ENCODE measurements at places on chromosomes 11 and 22. TPM values are rescaled to one million over a fixed set of nuclear protein-coding genes. Genes with fewer than 3 reads are reported as not detected.

DNA sequence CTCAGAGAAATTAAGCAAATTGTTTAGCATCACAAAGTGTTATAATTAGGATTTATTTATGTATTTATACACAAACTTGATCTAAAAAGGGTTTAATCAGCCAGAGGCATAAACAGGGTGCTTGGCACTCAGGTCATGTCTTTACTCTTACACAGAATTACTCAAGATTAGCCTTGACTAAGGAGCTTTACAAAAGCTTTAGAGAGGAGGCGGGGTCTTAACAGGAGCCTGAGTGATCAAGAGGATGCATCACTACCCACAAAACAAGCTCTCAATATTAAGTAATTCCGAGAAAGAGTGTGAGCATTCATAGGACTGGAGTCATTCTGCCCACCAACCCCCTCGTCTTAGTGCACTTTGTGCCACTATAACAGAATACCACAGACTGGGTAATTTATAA, 103.0 kb downstream of the SPATA19 start:
- no peak for DNase-seq

DNA sequence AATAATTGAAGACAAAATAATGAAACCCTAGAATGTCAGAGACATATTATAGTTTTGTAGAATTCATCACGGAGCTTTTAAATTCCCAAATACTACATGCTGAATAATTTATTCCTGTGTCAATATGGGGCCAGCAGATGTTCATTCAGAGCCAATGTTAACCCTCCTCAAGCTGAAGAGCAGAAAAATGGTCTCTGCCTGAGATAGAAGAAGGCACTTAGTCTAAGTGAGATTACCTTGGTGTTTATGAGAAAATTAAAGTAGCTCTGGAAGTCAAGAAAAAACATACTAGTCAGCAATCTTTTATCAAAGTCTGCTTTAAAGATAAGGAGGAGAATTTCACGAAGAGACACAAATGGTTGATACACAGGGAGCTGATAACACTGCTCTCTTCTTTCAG, 328.2 kb downstream of the TTC28 start:
- DNase-seq, result no peak

The SLC29A2 gene
- total RNA-seq, result 38.7 TPM

The OR51B2 gene
- total RNA-seq, result not detected

DNA sequence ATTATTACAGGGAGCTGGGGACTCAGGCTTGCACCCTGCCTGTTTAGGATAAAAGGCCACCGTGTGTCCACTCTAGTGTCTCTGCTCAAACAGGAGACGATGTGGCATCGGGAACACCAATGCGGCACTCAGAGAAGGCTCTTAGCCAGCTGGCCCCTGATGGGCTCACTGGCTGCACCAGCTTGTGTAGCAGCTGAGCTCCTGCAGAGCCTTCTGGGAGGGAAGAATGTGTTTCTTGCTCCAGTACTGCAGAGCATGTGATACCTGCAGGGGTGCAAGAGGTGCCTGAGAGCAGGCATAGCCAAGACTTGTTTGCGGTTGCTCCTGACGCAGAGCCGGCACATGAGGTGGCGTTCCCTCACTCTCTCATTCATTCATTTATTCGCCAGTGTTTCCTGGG, 44.4 kb upstream of the KCNQ1OT1 start:
- no peak for DNase-seq

The SPDYC gene
- not detected for total RNA-seq

DNA sequence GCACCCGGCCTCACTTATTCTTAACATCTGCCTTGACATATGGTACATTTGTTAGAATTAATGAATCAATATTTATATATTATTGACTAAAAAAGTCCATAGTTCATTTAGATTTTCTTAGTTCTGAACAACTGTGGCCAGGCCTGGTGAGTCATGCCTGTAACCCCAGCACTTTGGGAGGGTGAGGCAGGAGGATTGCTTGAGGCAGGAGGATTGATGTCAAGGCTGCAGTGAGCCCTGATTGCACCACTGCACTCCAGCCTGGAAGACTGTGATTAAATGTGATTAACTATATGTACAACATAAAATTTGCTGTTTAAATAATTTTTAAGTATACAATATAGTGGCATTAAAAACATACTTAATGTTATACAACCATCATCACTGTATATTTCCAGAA, 5.6 kb downstream of the UVRAG start:
- no peak for DNase-seq

DNA sequence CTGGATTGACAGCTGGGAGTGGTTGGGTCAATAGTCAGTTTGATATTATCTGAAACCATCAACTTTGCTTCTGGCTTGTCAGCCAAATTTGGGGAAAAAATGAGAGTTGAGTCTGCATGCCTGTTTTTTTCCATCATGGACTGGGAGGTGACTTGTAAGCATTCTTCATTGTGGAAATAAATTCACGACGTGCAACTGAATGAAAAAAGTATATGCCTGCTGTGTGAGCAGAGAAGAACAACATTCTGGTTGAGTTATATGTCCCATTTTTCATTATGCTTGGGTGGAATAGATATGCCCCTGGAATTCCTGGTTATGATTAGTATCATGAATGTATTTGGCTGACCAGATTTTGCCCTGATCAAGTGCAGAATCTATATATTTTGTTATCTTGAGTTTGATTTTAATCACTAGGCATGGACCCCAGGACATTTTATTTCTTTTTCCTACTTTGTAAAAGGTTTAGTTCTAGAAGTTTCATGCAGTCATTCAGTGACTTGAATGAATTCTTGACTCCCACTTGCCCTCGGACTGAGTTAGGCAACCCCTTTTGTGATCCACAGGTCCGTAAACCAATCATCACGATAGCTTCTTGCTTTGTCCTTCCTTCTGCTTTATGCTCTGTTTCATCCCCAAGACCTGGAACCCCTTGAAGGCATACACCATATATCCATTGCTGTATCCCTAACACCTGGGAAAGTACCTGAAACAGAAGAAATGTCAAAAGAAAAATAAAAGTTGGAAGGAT, 205.8 kb downstream of the NAV2 start:
- no peak for DNase-seq

- DNase-seq, result no peak
These were observed 987.6 kb downstream of the NTM start for GRCh38 chr11:132357811-132358572.

- no peak for DNase-seq
These were observed 62.9 kb upstream of the LRRC4C start for GRCh38 chr11:41522391-41522790.

- DNase-seq, result peak; percentile 83
These were observed 101.1 kb upstream of the PITPNB start for GRCh38 chr22:28019881-28020861.

DNA sequence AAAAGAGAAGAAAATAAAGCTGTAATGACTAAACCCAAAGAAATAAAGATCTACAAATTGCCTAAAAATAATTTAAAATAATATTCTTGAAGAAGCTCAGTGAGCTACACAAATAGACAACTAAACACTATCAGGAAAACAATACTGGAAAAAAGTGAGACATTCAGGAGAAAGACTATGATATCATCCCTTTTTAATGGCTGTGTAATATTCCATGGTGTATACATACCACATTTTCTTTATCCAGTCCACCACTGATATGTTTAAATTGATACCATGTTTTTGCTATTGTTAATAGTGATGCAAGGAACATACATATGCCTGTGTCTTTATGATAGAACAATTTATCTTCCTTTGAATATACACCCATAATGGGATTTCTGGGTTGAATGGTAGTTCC, 13.1 kb upstream of the OR6T1 start:
- DNase-seq, result no peak

DNA sequence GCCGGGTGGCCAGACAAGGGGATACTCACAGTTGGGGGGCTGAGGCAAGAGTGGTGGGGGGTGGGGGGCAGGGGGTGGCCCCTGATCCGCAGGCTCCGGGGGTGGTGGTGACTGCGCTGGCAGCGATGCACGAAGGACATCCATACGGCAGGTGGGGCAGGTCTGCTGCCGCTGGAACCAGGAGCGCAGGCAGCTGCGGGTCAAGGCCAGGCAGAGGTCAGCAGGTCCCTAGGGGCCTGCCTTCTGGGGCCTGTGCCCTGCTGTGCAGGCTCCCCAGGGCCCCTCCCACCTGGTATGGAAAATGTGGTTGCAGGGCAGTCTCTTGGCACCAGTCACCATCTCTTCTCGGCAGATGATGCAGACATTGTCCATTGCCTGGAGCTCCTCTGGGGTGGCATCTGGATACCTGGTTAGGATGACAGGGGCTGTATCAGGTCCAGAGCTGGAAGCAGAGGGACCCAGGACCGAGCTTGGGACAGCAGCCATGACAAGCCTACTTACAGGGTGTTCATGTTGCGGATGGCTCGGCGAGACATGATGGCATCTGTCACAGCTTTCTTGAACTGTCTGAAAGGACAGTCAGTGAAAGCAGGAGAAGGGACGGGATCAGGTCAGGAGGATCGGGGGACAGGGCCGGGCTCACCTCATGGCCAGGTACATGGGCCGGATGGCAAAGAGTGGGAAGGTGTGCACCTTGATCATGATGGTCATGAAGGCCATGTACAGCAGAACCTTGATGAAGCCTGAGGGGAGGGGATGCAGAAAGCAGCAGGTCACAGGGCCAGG, 3.5 kb downstream of the SYVN1 start:
- no peak for DNase-seq

The NF2 gene
- total RNA-seq, result 48.1 TPM

GRCh38 chr11:766106-766935, 11.0 kb downstream of the GATD1 start:
- no peak for DNase-seq

GRCh38 chr11:35943713-35944502, at the start of gene LDLRAD3:
LDLRAD3 (plus strand) TSS chr11:35944062; CDS start chr11:35944099, 37 bp downstream.
- peak; percentile 76 for DNase-seq

DNA sequence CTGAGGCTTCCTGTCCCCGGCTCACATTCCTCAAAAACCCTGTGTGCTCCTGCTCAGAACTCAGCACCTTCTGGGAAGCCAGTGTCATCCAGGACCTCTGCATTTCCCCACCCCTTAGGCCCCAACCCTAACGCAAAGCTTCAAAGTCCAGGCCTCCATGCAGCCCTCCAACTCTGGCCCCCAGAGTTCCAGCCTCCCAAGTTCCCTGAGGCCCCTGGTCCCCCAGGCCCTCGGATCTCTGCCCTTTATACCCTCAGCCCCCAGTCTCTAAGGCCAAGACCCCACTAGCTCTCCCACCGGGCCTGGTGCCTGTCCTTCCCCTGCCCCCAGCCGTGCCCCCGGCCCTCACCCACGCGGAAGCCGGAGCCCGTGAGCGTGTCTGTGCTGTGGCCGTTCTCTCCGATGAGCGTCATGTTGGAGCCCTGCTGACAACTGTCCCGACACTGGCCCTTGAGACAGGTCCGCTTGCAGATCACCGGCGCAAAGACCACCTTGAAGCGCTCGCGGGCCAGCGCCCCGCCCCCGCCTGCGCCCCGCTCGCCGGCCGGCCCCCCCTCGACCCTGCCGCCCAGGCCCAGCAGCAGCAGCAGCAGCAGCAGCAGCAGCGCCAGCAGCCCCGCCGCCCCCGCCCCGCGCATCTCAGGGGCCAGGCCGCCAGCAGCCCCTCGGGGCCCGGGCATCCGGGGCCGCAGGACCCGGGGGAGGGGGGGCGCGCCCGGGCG, 718 bp downstream of the LTBP3 start:
- DNase-seq, result no peak

GRCh38 chr22:48836673-48837340, 990.9 kb downstream of the BRD1 start:
- DNase-seq, result no peak

GRCh38 chr22:19663821-19664355, 50.4 kb upstream of the SEPTIN5 start:
- DNase-seq, result no peak

- no peak for DNase-seq
These were observed 38.9 kb downstream of the ARHGEF12 start for GRCh38 chr11:120375076-120375475.

DNA sequence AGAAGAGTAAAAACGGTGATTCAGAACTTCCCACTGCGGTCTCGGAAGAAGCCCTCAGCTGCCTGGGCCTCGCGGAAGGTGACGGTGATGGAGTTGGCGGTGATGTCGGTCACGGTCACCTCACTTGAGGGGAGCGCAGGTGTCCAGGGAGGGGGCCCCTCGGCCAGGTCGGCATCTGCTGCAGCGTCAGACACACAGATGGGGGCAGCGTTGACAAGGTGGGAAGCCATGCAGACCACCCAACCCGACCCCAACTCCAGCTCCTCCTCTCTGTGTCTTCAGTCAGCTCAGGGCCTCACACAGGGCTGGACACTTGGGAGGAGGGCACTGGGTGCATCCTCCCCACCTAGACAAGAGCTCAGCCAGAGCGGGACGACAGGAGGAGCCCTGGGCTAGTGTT, 18.6 kb downstream of the CBX7 start:
- no peak for DNase-seq

DNA sequence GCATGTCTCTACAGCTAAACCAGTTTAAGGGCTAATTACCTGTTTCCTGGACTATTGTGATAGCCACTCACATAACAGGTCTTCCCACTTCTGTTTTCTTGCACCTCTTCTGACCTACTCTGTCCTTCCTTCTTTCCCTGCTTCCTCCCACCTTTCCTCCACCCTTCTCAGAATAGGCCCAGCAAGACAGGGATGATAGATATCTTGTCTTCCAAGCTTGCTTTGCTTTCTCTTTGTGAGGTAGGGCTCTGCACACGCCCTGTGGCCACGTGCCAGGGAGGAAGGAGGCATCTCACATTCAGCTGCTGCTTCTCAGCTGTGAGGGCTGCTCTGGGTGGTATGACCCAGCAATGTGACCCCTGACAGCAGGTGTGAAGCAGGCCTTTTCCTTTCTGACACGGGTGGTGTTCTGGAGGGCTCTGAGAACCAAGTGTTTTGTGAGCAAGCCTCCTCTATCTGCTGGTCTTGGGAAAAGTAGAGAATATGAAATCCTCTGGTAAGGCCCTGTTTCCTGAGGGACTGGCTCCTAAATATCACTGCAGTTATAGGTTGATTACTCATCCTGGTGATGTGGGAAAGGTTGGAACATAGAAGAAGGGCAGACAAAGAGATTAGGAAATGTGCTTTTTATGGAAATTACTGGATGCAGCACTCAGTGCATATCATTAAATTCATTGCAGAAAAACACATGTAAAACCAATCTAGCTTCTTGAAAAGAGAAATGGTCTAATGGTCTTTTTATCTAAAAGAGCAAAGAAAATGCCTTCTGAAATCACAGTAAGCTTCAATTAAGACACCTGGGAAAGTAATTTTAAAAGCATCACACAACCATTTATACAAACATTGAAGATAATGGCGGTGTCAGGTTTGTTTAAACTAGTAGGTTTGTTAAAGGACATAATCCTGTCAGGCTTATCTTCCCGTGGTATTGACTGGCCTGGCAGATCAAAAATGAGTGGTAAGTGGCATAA, 8.5 kb downstream of the AMOTL1 start:
- no peak for DNase-seq

The ATG16L2 gene
- total RNA-seq, result 24.5 TPM

GRCh38 chr11:106133529-106133928, 56.1 kb downstream of the AASDHPPT start:
- no peak for DNase-seq

The GGT5 gene
- total RNA-seq, result 0.56 TPM

GRCh38 chr22:28009272-28009827, 90.3 kb upstream of the PITPNB start:
- peak; percentile 79 for DNase-seq

The OR51T1 gene
- not detected for total RNA-seq

DNA sequence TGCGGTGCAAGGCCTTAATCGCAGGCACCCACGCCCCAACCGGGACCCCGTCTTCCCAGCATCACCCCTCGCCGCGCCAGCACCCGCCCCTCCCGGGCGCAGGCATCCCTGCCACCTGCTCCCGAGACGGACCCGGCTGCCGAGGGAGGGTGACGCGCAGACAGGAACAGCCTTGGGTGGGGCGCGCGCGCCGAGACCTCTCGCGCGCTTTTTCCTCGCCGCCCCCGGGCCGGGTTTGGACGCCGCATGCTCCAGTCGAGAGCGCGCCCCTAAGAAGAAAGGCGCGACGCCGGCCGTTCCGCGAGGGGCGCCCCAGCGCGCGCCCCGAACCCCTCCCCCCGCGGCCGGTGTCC, 504 bp downstream of the CFL1 start:
- peak; percentile 40 for DNase-seq
